ENCODE measurements at places on chromosomes 1 and 21.

GRCh38 chr1:35364741-35365140, 96.2 kb downstream of the ZMYM4 start:
- no peak for DNase-seq

GRCh38 chr1:204340081-204340889, 19.4 kb downstream of the PLEKHA6 start:
- no peak for DNase-seq

- no peak for DNase-seq
Measured at GRCh38 chr21:40687625-40688024, 159.3 kb downstream of the DSCAM start.

- DNase-seq = no peak
Measured at GRCh38 chr1:98422816-98423215, 238.7 kb upstream of the SNX7 start.

GRCh38 chr1:185311589-185312225, 5.3 kb downstream of the IVNS1ABP start:
- no peak for DNase-seq

GRCh38 chr1:10060311-10061100, 27.7 kb downstream of the UBE4B start:
- no peak for DNase-seq

- DNase-seq = no peak
Measured at GRCh38 chr1:15180189-15180588, 26.6 kb downstream of the TMEM51 start.

- DNase-seq = no peak
Measured at GRCh38 chr1:213652109-213652508, 335.7 kb upstream of the PROX1 start.

GRCh38 chr1:2463396-2463795, 12.7 kb upstream of the PLCH2 start:
- no peak for DNase-seq

DNA sequence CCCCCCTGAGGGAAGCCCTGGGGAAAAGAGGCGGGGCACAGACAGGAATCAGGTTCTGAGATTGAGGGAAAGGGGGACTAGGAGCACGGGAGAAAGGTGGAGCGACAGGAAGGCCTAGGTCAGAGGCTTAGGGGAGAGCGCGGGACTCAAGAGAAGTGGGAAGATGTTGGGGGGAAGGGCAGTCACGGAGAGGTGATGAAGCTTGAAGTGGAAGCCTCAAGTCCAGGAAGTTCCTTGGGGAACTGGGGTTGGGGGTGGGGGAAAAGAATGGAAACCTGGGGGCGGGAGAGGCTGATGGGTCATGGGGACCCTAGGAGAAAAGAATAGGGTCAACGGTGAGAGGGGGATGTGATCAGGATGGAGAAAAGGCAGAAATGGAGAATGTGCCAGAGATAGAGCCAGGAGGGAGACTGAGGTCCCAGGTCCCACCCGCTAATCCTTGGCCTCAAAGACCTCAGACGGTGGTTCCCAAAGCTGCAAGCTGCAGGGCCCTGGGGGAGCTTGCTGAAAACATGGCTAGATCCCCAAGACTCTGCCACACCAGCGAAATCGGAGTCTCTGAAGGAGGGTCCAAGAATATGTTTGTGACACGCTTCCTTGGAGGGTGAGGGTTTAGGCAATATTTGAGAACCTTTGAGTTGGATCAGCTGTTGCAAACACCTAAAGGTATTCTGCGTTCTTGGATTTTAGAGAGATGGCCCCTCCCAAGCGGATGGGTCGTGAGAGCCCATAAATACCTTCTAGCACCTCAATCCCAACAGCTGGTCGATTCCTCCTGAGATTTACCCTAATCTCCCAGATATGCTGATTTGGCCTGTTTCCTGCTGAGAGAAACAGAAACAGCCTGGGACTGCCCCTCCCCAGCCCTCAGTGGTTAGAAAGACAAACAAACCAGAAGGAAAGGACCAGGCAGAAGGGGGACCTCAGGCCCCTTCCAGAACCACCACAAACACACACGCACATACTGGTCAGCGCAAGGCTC, 3.6 kb downstream of the C1orf232 start:
- no peak for DNase-seq

GRCh38 chr1:10802944-10803715, 6.7 kb upstream of the CASZ1 start:
- no peak for DNase-seq

DNA sequence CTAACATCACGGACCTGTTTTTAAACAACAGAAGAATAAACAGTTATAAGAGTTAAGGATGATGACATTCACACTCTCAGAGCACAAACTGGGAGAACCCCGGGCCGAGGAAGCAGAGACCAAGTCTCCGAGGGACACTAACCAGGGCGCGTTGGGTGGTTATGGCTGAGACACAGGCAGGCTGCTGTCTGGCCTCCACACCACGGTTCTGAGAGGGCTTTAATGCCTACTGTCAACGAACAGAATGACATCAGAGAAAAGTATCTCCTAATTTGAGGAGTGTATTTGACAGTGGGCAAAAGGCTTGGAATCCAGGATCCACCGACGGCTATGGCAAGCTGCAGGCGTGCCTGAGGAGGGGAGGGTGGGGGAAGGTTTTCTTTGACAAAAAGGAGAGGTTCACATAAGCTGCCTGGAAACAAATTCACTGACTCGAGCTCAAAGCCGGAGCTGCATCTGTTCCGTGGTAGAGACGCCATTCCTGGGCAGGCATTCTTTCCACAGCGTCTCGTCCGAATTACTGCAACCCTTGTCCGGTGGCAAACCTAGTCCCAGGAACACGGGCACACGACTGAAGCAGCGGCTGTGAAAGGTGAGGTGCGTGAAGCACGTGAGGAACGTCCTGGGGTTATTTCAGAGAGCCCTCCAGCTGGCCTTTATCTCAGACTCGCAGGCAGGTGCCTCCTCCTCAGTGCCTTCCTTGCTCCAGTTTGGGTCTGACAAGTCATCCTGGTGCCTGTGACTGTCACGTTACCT, 9.4 kb downstream of the POFUT2 start:
- DNase-seq = no peak

DNA sequence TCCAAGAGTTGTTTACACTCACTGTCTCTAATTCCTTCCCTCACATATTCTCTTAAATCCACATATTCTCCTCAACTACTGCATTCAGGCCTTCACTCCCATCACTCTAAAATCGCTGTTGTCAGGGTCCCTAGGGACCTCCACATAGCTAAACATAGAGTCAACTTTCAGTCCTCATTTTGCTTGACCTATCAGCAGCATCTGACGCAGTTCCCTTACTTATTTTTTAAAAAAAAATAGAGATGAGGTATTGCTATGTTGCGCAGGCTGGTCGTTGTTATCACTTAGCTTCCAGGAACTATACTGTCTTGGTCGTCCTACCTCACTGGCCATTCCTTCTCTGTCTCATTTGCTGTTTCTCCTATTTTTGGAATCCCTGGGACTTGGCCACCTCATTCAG, 11.7 kb upstream of the PLEKHO1 start:
- no peak for DNase-seq

GRCh38 chr1:57210881-57211280, 213.0 kb downstream of the DAB1 start:
- DNase-seq = no peak

DNA sequence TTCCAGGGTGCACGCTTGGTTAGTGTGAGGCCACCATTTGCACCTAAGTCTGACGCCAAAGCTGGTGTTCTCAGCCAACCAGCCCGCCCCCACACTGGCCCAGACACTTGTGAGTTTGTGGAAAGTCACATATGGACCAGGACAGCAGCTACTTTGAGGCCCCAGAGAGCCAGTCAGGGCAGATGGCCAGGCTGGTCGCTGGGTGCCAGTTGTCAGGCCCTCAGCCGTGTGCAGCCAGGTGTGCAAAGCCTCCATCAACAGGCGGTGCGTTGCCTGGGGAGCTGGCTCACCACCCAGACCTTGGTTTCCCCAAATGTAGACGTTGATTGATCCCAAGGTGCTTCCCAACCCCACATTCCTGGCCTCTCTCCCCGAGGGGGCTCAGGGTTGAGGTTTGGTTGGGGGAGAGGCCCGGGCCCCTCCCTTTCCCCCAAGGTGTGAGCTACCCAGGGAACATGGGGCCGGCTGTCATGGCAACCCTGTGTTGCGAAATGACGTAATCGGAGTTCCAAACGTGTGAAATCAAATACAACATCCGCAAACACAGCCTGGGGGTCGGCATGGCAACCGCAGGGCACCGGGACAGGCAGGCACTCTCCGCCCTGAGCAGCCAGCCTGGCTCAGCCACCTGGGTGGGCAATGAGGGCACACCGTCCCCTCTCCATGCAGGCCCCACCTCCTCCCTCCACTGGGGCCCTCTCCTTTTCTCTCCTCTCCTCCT, 42.2 kb upstream of the WNT4 start:
- no peak for DNase-seq

- DNase-seq = no peak
Measured at GRCh38 chr21:26652854-26653253, 79.8 kb upstream of the CYYR1 start.

GRCh38 chr1:184457500-184457899, 70.7 kb downstream of the C1orf21 start:
- DNase-seq = no peak

DNA sequence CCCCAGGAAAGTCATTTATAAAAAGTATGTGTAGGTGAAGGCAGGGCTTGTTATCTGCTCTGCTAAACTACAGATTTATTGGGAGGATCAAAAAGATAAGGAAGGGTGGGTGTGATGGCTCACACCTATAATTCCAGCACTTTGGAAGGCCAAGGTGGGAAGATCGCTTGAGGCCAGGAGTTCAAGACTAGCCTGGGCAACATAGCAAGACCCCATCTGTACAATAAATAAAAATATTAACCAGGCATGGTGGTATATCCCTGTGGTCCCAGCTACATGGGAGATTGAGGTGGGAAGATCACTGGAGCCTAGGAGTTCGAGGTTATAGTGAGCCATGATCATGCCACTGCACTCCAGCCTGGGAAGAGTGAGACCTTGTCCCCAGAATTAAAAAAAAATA, 86.4 kb downstream of the NENF start:
- no peak for DNase-seq

DNA sequence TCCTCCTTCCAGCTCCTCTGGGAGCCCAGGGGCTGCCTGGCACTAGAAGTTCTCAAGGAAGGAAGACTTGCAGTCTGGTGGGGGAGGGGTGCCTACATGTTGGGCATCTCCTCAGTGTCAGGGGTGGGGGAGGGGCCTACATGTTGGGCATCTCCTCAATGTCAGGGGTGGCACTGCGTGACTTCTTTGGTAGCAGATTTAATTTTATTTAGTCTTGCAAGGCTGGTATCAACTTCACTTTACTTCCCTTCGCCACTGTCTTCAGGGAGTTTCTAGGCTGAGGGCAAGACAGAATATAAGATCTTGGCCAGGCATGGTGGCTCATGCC, 18.5 kb downstream of the ADORA1 start:
- no peak for DNase-seq

DNA sequence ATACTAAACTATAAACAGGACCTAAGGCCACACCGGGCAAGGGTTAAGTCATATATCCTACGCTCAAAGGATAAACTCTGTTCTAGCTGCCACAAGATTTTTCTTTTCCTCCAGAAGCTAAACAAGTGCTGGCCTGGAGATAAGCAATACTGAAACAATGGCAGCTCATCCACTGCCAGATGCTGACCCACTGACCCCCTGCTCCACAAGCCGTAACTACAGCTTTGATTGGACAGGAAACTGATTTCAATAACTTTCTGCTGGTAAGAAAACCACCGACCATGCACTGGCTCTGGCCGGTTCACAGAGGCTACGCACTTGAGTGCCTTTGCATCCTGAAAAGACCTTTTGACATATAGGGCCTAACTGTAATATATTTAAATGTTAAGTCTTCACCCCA, 51.3 kb upstream of the PLA2G2C start:
- no peak for DNase-seq

- DNase-seq = no peak
Measured at GRCh38 chr1:235102259-235102582, 26.4 kb downstream of the TOMM20 start.

DNA sequence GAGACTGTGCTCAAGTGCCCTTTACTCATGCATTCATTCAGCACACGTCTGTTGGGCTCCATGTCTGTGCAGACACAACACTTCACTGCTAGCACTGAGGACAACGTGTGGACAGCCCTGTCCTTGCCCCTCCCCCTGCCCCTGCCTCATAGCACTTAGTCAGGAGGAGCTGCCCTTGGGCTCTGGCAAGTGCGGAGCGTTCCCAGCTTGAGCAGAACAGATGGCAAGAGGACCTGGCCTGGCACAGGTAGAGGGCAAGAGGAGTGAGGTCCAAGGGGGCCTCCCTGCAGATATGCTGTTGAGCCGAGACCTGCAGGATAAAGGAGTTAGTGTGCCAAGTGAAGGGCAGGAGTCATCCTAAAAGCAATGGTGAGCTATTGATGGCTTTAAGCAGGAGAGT, 81.3 kb downstream of the GRIK3 start:
- no peak for DNase-seq

GRCh38 chr1:32246888-32247273, at the start of gene FAM167B:
Gene FAM167B (plus strand): TSS chr1:32247222. CDS start chr1:32247422, 200 bp downstream.
- no peak for DNase-seq

Measured in activated CD4-positive, alpha-beta T cell treated with anti-CD3 and anti-CD28 coated beads for 1 hour (primary cell).